ENCODE measurements at places on chromosomes 7 and 10.

DNA sequence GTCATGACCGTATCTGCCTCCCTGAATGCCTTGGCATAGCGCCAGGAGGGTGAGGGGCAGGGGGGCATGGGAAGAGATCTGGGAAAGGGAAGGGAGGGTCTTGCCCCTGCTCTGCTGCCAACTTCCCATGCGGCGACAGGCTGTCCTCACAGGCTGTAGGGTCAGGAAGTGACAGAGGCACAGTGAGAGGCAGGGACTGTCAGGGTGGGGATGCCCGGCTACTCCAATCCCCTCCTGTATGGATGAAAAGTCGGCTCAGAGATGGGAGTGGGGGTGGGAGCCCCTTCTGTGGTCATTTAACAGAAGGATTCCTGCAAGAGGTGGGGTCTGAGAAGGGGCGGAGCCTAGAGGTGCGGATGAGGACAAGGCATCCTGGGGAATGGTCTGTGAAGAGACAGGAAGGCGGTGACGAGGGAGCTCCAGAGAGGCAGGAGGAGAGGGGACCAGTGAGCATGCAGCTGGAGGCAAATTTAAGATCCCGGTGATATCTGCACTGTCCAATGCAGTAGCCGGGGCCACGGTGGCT, 20.8 kb upstream of the UNC5B start:
- DNase-seq, result no peak

- no peak for DNase-seq
Measured at GRCh38 chr10:122854648-122855047, 9.0 kb upstream of the CUZD1 start.

GRCh38 chr10:104622598-104623209, 18.4 kb upstream of the SORCS3 start:
- DNase-seq, result no peak

- DNase-seq, result no peak
Measured at GRCh38 chr10:8057636-8058273, 3.3 kb downstream of the GATA3 start.

DNA sequence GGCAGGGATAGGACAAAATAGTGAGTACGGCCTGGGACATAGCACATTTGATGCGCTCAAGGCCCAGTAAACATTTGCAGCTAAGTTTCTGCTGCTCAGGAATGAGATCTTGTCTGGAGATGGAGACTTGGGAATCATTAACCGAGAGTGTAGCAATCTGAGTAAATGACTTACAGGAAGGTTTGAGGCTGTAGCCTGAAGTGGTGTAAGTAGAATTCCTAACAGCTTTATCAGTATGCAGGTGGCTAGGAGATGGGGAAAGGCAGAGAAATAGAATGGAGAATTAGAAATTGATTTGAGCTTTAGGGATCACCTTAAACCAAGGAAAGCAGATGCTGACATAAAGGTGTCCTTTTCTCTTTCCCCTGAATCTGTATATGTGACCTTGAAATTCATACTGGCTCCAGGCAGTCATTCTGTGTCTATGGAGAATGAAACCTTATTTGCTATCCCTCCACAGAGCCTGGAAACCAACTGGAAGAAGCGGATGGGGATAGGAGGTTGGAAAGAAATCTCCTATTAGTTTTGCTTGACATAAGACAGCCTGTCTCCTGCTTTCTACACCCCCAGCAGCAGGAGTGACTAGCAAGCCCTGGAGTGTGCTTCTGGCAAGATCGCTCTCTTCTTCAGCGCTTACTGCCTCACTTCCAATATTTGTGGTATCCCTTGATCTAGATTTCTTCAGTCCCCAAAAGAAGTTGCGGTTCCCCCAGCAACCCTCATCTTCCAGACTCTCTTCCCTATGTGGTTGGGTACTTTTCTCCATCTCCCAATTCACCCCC, 6.4 kb upstream of the PON2 start:
- no peak for DNase-seq

GRCh38 chr7:19089797-19090196, 27.6 kb downstream of the TWIST1 start:
- no peak for DNase-seq

GRCh38 chr10:119642556-119643111, 8.5 kb upstream of the BAG3 start:
- DNase-seq, result no peak

DNA sequence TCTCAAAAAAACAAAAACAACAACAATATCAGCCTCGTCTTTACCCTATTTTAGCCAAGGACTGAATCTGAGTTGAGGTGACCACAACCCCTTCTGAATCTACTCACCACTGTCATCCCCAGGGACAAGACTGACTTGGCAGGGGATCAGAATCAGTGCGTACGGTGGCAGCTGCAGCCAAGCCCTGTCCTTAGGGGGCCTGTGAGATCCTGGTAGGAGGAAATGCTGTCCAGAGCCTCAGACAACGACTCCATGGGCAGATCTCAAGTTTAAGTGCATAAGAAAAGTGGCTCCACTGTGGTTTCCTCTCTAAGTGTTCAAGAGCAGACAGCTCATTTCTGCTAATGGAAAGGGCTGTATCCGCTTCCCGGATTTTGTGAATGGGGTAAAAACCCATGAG, 22.4 kb upstream of the CYTH3 start:
- no peak for DNase-seq

GRCh38 chr7:27200761-27201579, 1.1 kb upstream of the HOXA13 start:
- no peak for DNase-seq

GRCh38 chr7:29977886-29978651, 11.5 kb downstream of the SCRN1 start:
- DNase-seq, result no peak

DNA sequence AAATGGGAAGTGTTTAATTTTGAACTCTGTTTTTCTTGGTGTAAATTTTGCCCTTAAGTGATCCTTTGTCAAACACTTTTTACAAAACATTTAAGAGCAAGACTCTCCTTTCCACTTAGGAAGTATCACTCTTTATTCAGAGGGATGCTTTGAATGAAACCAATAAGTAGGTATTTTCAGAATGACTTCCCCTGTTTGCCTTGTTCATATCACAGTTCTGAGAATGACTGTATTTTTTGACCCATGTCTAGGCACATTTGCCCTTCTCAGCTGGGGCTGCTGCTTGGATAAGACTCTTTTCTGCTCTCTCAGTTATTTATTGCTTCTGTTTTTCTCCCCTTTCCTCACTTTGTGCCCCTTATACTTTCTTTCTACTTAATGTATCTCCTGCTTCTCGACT, 98.2 kb downstream of the CCNY start:
- DNase-seq, result no peak

- no peak for DNase-seq
Measured at GRCh38 chr10:102195296-102195870, 30.7 kb upstream of the ELOVL3 start.

DNA sequence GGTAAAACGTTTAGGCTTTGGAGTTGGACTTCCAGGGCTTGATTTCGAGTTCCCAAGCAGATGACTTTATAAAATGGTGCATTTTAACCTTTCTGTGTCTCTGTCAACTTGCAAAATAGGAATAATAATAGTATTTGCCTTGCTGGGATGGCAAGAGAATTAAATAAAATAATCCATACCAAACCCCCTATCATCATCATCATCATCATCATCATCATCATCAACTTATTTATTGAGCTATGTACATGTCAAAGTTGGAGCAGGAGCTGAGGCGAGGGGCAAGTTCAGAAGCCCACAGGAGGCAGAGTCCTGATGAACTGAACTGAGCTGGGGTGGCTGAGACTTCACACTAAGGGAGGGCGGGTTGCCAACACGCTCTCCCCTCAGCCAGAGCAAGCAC, 51.7 kb upstream of the KCNMA1 start:
- peak; percentile 30 for DNase-seq

- DNase-seq, result no peak
Measured at GRCh38 chr10:69939061-69939460, 113.6 kb upstream of the MACROH2A2 start.

GRCh38 chr7:157235357-157236333, 96.9 kb downstream of the UBE3C start:
- DNase-seq, result no peak

DNA sequence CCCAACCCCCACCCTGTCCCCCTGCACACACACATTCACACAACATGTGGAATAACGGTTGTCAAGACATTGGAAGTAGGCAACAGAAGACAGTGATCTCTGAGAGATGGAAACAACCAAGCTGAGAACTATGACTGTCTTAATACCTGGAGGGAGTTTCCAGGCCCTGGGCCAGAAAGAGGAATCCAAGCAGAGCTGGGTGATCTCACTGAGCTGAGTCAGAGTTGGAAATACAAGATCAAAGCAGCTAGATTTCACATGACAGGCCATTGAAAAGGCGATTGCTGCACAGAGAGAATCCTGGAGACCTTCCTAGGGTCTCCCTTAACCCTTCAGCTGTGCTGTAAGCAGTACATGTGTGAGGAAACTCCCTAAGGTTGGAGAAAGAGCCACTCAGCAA, 165.8 kb upstream of the PRSS1 start:
- DNase-seq, result no peak

DNA sequence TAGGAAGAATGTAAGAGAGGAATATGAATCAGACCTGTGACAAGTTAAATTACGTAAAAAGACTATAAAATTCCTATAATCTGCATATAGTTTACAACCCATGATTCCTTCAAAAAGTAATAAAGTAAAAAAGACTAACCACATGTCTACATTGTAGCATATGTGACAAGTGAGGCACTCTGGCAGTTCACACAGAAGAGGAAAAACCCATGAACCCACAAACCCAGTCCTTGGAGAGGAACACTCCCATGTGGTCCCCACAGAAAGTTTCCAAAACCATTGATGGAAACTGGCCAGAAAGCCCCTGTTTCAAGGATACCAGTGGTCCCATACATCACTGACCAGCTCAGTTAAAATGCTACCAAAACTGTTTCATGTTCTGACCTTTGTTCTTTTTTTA, 15.7 kb downstream of the KDM7A start:
- DNase-seq, result no peak

GRCh38 chr7:1458683-1459511, at the start of gene MICALL2:
MICALL2 (minus strand) TSS chr7:1459470; CDS start chr7:1459326, 144 bp downstream.
- DNase-seq, result peak; percentile 29

DNA sequence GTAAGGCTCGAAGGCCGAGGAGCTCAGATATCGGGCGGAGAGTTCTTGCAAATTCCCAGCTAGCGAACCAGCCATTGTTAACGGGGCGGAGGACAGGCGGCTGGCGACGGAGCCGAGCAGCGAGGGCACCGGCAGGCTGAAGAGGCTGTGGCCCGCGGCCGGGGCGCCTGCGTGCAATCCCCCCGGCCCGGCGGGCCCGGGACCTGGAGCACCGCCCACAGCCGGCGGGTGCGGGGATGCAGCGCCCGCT, 4.1 kb downstream of the VAX1 start:
- DNase-seq, result no peak

DNA sequence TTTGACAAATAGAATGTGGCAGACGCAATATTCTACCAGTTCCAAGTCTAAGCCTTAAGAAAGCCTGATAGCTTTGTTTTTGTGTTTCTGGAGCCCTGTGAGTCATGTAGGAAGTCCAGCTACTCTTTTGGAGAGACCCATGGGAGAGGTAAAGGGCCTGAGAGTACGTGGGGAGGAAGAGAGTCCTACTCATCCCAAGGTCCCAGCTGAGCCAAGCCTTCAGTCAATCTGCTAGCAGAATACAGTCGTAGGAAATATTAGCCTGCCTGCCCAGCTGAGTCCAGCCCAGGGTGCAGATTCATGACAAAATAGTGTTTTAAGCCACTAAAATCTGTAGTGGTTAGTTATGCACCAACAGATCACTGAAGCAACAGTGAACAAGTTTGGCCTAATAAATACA, 9.0 kb upstream of the GNA12 start:
- DNase-seq, result no peak

GRCh38 chr10:84254552-84255478, 10.0 kb downstream of the RGR start:
- DNase-seq, result no peak

GRCh38 chr10:75651417-75651816, 220.0 kb downstream of the LRMDA start:
- no peak for DNase-seq

DNA sequence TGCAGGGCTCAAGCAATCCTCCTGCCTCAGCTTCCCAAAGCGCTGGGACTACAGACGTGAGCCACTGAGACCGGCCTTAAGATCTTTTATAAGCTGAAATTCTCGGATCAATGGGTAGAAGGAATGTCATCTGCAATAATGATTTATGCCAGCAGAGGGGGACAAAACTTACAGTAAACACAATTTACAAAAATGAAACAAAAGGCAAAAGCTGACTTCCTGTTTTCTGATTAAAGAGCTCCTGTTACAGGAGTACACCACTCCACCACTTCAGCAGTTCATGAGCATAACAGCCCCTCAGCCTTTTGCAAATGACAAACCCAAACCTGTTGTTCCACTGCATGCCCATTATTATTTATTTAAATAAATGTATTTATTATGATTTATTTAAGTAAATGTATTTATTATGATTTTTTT, 88.5 kb upstream of the ATP6V0A4 start:
- DNase-seq, result peak; percentile 52

DNA sequence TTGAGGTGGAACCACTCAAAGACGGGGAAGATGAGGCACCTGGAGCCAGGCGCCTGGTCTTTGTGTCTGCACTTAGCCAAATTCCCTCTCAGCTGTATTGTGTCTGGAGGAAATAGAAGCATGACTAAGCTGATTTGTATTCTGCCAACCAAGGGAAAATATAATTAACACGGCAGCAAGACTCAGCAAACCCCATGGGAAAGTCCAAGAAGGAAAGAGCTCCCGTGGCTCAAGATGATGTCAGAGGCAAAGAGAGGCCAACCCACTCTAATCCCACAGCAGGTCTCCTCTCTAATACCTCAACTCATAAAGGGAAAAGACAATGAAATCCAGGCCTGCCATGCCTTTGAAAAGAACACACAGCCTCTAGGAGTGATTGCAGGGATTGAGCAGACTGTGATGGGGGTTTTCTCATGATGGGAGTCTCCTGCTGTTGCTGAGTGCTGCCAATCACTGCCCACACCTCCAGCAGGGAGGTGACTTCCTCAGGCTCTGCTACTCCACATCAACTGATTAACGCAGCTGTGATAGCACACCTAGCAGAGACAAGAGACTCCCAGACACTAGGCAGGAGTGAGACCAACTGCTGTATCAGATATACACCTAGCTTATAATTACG, 255.5 kb upstream of the C7orf33 start:
- DNase-seq, result no peak

DNA sequence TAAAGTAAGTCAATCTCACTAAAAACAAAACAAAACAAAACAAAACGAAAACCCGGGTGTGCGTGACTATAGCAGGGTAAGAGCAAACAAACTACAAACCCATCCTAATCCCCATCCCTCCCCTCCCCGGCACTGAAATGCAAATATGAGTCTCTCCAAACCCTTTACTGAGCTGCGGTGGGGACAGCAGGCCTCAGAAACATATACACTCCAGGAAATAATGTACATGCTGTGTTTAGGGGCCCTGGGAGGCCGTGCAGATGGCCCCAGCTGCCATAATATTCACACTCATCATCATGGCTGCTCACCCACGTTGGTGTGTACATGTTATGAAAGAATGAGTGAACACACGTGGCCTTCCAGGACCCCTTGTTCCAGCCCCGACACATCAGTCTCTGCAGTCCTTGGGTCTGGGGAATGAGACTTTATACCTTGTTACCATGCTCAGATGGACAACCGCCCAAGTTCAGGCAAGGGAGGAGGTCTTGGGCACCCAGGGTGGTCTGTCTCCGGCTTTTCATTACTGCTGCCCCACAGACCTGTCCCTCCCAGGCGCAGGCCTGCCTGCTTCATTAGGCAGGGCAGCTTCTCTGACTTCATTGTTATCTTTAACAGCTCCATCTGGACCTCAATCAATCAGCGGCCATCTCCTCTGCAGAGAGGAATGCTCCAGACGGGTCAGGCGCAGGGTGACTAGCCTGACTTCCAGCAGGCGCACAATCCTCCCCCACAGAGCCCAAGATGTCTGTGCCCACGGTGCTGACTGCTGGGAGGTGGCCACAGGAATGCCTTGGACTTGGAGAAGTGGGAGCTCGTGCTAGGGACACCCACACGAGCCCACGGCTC, 20.6 kb downstream of the HSPA12A start:
- DNase-seq, result no peak
